ENCODE measurements at places on chromosomes 4 and X.

DNA sequence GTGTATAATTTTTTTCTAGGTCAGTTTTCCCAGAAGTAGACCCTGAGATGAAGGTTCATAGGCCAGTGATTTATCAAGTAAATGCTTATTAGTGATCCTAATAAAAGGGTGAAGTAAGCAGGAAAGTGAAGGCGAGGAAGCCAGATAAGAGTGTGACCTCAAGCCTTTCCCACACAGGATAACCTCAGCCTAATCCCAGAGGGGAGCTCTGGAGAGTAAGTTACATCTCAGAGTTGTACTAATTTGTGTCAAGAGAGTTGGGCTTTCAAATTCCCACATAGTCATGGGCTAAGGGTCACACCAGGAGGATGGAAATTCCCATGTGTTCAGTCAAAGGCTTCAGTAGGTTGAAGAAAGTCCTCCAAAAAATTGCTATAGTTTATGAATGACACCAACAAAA, 191.4 kb downstream of the ADGRA3 start:
- DNase-seq = no peak

DNA sequence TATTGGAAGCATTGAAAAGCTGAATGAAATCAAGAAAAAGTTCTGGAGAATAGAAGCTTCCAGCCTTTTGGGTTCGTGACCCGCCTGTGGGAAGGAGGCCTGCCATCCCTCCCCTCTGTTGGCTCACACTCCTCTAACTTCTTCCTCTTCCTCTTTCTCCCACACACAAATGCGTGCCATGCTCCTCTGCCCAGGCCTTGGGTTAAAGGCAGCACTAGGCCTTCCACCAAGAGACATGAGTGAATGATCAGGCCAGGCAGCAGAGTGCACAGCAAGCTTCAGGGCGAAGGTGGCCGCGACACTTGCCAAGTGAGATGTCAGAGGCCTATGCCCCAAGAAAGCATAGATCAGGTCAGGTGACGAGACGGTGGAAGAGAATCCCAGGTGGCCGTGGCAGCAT, 38.4 kb downstream of the FAM193A start:
- DNase-seq = no peak

DNA sequence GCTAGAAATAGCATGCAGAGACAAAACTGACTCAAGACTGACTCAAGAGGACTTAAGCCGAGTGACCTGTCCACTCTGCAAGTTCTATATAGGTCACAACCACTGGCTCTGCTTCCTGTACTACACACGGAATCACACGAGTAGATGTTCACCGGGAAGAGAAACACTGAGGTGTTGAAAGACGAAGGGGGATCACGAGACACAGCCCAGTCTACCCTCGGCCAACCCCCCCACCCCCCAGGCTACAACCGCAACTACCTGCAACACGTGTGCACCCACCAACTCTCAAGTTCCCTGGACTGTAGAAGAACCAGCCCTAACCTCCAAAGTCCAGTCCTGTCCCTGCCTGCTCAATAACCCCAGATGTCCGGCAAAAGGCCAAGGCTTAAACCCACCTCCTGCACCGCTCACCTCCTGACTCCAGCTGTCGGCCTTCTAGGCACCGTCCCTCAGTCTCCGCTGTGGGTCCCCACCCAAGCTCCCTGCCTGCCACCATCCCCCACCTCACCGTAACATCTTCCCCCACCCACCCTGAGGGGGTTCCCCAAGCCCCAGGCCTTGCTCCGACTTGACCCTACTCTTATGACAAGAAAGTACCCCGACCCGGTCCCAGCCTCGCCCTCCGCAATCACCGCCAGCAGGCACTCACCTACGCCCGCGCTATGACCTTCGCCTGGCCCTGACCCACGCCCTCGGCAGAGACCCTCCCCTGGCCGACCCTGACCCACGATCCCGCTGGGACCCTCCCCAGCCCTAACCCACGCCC, 739 bp downstream of the GAK start:
- DNase-seq = no peak

DNA sequence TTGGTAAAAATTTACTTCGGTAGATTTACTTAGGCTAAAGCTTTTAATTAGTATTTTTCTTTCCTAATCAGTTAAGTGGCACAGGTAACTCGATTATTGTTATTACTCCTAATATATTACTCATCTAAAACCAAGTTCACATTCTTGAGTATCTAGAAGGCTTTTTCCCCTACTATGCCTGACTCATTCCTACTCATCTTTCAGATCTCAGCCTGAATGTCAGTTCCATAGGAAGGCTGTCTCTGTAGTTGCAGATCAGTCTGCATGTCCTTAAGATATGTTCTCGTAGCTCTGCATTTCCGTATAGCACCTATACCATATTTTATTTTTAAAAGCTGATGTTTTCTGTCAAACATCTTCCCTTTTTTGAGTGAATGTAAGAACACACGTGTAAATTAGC, 5.9 kb upstream of the FAM184B start:
- DNase-seq = no peak

DNA sequence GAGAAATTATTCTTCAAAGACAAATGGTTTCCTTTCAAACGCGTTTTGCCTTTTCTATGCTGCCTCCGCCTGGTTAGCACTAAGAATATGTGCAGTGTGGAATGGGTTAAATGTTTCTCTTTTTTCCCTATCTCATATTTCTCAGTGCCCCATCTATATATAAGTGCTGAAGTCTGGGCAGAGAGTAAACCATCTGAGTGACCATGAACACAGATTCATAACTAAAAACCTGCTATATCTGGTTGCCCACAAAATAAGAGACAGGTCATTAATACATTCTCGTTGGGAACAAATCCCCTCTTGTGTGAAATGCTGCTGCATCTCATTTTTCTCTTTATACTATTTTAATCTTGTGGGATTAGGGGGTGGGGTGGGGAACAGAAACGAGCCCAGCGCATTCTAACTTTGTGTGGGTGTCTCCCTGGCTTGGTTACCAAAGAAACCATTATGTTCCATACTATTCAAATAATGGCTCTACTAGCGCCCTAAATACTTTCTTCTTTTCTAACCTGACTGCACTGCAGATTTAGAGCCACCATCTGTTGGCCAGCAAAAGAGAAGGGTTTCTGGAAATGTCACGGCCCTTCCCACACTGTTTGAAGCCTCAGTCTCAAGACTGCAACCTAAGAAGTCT, 42.2 kb upstream of the PTCHD1 start:
- no peak for DNase-seq

DNA sequence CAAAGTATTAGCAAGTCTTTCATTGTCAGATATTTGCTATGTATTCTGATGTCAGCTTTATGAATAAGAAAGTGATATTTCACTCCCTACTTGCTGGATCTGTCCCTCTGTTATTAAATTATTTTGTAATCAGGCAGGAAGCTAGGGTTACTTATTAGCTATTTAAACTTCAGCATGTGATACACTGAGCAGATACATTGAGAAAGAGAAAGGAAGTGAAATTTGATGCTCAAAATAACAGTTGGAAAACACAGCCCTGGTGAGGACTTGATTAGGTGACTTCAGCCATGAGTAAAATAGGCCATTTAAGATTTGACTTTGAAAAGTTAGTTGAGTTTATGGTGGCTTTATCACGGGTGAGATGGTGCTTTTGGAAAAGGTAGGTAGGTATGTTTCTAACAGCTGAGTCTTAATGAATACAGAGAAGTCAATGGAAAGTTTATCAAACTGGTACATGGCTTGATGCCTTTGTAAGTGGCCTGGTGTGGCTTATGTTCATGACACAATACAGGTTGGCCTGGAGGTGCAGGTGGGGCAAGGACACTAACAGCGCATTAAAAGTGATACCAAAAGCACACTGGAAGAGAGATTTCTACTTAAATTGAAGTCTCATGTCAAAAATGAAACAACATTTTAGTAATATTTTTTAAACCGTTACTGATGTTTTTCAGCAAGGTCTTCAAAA, 321.2 kb upstream of the SPOCK3 start:
- DNase-seq = no peak

DNA sequence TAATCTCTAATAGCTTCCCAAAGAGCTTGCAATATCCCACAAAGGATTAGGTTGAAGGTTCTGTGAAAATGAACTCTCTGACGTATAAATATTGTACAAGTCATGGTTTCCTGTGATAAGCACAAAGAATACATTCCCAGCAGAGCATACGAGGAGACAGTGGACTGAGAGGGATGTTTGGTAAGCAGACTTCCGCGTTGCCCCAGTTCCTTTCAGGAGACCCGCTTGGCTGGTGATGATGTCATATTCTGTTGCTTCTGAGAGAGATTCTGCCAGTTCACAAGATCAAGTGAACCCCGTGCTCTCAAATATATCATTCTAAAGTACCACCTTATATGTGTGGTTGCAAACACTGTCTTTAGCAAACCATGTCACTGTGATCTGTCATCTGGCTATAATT, 323.9 kb upstream of the CASK start:
- no peak for DNase-seq

GRCh38 chr4:7389101-7389701, 45.5 kb downstream of the PSAPL1 start:
- DNase-seq = no peak

- no peak for DNase-seq
Observed at GRCh38 chr4:6561173-6561516, 13.8 kb upstream of the MAN2B2 start.

GRCh38 chr4:62548108-62548524, 1348.0 kb downstream of the ADGRL3 start:
- DNase-seq = no peak

DNA sequence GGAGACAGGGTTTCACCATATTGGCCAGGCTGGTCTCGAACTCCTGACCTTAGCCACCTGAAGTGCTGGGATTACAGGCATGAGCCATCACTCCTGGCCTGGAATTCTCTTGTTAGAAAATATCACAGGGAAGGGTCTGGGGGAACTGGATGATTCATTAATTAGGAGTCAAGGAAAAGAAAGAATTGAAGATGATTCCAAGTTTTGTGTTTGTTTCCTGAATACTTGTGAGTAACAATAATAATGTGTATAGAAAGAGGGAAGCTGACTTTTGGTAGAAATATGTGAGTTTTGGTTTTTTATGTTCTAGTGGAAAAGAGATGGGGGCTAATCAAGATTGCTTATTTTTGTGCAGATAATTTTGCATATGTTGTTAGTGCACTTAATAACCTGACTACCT, 77.3 kb upstream of the CLNK start:
- no peak for DNase-seq

DNA sequence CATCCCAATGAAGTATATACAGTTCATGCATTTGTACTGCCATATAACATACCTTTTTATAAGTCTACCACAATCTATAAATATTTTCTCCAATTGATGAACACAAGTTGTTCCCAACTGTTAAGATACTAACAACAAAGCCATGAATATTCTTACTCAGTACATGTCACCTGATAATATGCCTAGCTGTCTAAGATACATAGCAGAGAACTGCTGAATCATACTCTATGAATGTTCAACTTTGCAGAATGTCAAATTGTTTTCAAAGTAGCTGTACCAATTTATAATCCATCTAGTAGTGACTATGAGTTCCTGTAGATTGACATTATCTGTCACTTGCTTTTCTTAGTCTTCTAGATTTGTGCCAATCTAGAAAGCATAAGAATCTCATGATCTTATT, 84.9 kb downstream of the RAB28 start:
- no peak for DNase-seq

- DNase-seq = no peak
Observed at GRCh38 chr4:82381661-82382296, 8.0 kb upstream of the HNRNPD start.

GRCh38 chr4:187276736-187277408, 553.2 kb upstream of the FAT1 start:
- no peak for DNase-seq

All from cortex of kidney (tissue), 1 donor.